ENCODE measurements at places on chromosomes 2 and 18.

DNA sequence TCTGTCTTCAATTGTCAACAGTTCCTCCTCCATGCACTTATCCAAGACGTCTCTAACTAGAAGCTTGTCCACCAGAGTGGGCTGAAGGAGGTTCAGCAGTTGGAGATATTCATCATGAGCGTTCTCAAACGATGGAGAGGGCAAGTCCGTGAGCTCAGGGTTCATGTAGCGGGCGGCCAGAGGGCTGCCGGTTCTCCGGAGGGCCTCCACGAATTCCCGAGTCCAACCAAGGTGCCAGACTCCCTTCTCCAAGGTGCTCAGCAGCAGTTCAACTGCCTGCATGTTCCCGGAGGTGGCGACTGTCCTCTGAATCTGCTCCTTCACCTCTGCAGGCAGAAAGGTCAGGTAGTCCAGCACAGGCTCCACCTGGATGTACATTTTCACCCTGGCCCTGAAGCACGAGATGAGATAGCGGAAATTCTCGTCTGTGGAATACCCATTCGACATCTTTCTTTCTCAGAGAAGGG is 590 bp downstream of the IFIH1 start:
- no peak for DNase-seq

- DNase-seq, result no peak
Measured at GRCh38 chr18:64444819-64445218, 295.9 kb upstream of the LINC00305 start.

- no peak for DNase-seq
Measured at GRCh38 chr2:98455494-98455976, 10.9 kb downstream of the INPP4A start.

GRCh38 chr2:180679693-180680092 is 300.7 kb upstream of the UBE2E3 start:
- no peak for DNase-seq

DNA sequence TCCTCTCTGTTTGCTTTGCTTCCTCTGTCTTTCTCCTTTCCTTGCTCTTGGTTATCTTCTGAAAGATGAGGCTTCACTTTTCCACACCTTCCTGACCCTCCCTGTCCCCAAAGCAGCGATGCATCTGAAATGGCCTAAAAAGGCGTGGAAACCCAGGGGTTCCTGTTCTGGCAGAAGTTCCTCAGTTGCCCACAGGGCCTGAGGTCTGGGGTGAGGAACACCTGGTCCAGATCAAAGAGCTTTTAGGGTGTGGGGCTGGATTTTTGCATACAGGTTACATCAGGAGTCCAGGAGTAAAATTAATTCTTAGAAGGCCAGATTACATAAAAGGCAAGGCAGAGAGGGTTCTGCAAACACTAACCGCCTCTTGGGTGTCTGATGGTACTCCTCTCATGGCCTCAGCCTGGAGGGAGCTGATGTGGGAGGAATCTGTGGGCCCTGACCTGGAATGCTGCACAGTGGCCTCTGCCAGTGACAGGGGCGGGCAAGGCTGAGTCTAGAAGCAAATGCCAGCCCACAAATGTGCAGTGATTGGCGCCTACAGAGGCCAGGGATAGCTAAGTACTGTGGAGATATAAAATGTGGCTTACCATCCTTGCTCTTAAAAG is 41.8 kb downstream of the INPP4A start:
- no peak for DNase-seq

- no peak for DNase-seq
Measured at GRCh38 chr2:95113464-95113863, 8.1 kb downstream of the MRPS5 start.
